Muscle of leg (tissue), 16 donors: ENCODE measurements at places on chromosomes 3 and 15. TPM values are rescaled to one million over a fixed set of nuclear protein-coding genes. Genes with fewer than 3 reads are reported as not detected.

DNA sequence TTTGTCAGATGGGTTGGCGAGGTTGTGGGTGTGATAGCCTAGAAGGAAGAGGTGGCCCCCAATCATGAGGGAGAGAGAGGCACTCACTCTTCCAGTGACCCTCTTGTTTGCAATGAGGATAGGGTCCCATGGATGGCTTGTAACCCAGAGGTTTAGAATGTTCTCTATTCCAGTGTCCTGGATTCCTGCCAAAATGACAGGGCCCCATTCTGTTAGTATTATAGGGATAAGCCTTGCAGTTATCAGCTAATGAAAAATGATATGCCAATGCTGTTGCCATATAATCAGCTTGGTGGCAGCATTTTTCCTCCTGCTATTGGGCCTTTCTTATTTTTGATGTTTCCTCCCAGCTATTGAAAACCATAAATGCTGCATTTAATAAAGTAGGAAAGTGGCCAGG, 23.3 kb upstream of the SENP7 start:
- no peaks in the 10 kb centered on the region for H3K36me3 ChIP-seq
- no peaks in the 10 kb centered on the region for H3K4me1 ChIP-seq
- H3K27ac ChIP-seq, result no peak overlapping the region
- no peak overlapping the region for H3K4me3 ChIP-seq

GRCh38 chr15:65056868-65057548, 10.8 kb downstream of the RASL12 start:
- no peak overlapping the region for H3K4me3 ChIP-seq
- H3K27ac ChIP-seq, result no peak overlapping the region
- DNase-seq, result no peak
- peaks cover 7% of the 10 kb centered on the region for H3K4me1 ChIP-seq

DNA sequence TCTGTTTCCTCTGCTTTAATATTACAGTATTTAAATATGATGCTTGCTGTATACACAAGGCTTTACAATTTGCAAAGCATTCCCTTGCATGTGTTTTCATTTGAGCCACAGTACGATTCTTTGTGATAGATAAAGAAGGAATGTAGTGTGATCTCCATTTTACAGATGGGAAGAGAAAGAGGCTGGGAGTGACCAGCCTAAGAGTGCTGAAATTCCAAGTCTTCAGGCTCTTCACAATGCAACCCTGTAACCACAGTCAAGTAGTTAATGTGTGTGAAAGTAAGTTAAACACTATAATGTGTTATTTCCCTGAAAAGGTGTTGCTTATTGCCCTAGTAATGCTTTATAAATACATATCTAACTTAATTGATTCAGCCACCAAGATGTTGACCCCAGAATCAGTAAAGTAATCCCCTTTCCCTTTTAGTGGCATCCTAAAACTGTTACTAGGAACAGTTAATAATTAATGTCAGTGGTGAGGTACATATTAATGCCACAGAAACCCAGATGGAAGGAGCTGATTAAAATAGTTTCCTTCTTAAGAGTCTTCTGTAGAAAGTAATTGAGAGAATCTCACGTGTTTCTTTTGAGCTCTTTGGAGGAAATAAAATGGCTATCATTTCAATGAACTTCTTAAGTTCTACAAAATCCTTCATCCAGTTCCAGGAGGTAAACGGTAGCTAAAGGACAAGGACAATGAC, 110.4 kb downstream of the IL12A start:
- H3K4me3 ChIP-seq, result no peak overlapping the region
- no peak overlapping the region for H3K27ac ChIP-seq
- H3K27me3 ChIP-seq, result no peaks in the 10 kb centered on the region
- no peak for DNase-seq
- H3K4me1 ChIP-seq, result no peaks in the 10 kb centered on the region
- no peaks in the 10 kb centered on the region for H3K36me3 ChIP-seq

- H3K4me1 ChIP-seq, result no peaks in the 10 kb centered on the region
- no peak overlapping the region for H3K4me3 ChIP-seq
- peaks cover 6% of the 10 kb centered on the region for H3K36me3 ChIP-seq
- H3K27ac ChIP-seq, result no peak overlapping the region
- H3K27me3 ChIP-seq, result no peaks in the 10 kb centered on the region
These were observed 16.9 kb downstream of the FXR1 start for GRCh38 chr3:180929376-180929775.

- no peak for DNase-seq
- H3K27ac ChIP-seq, result peak overlapping the region; percentile 96
- H3K27me3 ChIP-seq, result no peaks in the 10 kb centered on the region
These were observed 461 bp downstream of the COPB2 start for GRCh38 chr3:139388821-139389551.

DNA sequence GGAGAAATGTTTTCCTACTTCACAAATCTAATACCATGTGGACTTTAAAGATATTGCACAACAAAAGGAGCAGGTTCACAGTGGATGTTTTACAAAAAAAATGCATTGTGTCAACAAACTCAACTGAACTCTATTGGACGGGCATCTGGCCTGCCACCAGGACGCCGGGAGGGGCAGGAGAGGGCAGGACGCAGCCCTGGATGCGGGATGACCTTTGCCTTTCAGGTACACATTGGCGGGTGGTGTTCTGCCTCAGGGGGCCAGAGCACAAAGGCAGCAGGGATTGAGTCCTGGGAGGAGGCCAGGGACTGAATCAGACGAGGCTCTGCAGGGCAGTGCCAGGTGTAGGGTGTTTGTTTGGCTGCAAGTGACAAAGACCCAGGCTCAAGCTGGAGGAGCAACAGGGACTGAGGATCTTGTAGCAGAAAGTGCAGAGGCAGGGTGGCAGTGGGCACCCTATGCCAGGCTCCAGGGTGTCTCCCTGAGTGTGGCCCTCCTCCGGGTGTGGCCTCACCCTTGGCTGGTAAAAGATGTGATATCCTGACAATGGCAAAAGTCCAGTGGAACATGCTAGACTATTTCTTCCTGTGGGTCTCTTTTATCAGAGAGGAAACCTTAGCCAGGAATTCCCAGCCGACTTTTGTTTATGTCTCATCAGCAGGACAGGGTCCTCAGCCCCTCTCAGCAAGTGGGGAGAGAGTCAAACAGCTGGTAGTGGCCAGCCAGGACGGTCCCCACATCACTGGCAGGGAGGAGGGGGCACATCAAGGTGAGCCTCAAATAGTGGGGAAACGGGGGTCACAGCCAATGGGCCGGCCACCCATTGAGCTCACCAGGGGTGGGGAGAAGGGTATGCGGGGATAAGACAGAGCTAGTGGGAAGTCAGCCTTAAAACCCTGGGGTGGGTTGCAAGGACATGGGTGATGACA, 29.7 kb upstream of the KLF13 start:
- no peaks in the 10 kb centered on the region for H3K27me3 ChIP-seq
- no peak for DNase-seq
- no peak overlapping the region for H3K4me3 ChIP-seq
- no peak overlapping the region for H3K27ac ChIP-seq

- no peak overlapping the region for H3K4me3 ChIP-seq
- H3K4me1 ChIP-seq, result no peaks in the 10 kb centered on the region
- no peaks in the 10 kb centered on the region for H3K36me3 ChIP-seq
These were observed 329.8 kb upstream of the RASGRP1 start for GRCh38 chr15:38894243-38894948.

DNA sequence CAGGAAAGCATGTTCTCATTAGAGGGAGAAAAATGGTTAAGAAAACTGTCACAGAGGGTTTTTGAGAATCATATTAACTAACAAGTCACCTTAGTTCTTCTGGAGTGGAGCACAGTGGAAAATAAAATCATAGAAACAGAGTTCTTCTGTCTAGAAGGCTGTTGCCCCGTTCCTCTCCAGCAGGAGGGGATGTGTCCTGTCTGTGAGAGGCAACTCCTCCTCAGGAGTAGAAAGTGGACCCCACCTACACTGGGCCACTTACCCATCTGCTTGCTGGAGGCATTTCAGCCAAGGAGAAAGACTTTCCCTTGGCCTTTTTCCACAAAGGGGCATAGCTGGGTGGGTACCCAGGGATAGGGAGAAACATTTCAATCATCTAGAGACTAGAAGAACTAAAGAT, 106.6 kb downstream of the SSR3 start:
- H3K4me1 ChIP-seq, result peaks cover 10% of the 10 kb centered on the region
- DNase-seq, result no peak
- H3K36me3 ChIP-seq, result no peaks in the 10 kb centered on the region
- no peak overlapping the region for H3K27ac ChIP-seq
- no peak overlapping the region for H3K4me3 ChIP-seq

DNA sequence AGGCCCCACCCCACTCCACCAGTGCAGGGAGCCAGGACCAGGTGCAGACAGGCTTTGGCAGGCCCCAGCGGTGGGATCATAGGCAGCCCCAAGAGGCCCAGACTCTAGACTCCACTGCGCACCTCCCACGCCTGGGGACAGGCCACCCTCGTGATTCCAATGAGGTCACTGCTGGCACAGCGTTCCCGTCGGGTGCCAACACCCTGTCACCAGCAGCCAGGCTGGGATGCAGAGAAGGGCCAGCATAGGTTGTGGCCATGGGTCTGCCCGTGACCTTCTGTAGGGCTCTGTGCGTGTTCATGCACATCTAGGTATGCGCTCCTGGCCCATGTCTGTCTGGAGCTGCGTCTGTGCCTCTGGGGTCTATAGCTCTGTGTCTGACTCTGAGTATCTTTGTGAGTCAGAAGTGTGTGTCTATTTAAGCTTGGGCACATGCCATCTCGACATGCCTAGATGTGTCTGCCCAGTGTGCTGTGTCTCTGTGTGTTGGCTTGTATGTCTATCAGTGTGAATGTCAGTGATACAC, 13.0 kb downstream of the VIPR1 start:
- no peak overlapping the region for H3K27ac ChIP-seq
- no peaks in the 10 kb centered on the region for H3K27me3 ChIP-seq
- H3K4me1 ChIP-seq, result no peaks in the 10 kb centered on the region

DNA sequence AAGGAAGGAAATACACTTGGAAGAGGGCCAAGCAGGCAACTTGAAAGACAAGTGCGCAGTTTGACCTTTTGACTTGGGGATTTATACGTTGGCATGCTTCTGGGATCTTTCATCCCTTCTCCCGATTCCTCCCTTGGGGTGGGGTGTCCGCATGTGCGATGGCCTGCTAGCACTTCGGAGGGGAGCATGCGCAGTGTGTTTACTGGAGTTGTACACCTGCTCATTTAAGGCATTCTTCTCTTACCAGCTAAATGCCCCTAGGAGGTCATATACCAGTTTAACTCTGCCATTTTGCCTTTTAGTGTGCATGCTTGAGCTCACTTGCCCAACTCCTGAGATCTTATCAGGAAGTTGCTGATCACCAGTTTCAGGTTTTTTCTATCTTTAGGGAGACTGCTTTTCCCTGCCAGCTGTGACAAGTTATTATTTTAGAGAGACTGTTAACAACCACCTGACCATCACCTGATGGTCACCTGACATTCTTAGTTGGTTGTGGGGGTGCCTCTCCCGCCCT, 63.5 kb downstream of the BFSP2 start:
- no peak for DNase-seq
- no peak overlapping the region for H3K4me3 ChIP-seq
- no peaks in the 10 kb centered on the region for H3K36me3 ChIP-seq
- H3K27ac ChIP-seq, result no peak overlapping the region

DNA sequence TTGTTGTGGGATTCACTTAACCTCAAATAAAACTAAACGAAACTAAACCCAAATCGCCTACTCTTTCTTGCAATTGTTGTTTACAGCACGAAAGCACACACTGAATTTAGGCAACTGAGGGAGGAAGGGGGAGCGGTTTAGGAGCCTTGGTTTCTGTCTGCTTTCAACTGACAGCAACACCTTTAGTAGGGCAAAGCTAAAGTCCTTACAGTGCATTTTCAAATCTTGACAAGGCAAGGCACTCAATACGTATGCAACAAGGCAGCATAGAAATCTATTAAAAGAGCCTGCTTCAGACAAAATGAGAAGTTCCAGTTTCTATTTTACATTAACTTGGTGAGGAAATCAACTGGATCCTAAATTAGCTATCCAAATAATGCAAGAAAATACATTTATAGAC, 174.6 kb downstream of the CHST2 start:
- H3K4me1 ChIP-seq, result peaks cover 3% of the 10 kb centered on the region
- H3K4me3 ChIP-seq, result no peak overlapping the region
- no peak overlapping the region for H3K27ac ChIP-seq
- H3K27me3 ChIP-seq, result no peaks in the 10 kb centered on the region

GRCh38 chr3:150327678-150328653, 80.1 kb upstream of the TSC22D2 start:
- DNase-seq, result no peak
- no peak overlapping the region for H3K27ac ChIP-seq
- no peaks in the 10 kb centered on the region for H3K27me3 ChIP-seq
- no peak overlapping the region for H3K4me3 ChIP-seq
- no peaks in the 10 kb centered on the region for H3K36me3 ChIP-seq
- H3K4me1 ChIP-seq, result no peaks in the 10 kb centered on the region

GRCh38 chr3:194161131-194162045, 25.4 kb downstream of the HES1 start:
- no peak overlapping the region for H3K4me3 ChIP-seq
- peaks cover 13% of the 10 kb centered on the region for H3K27me3 ChIP-seq
- H3K4me1 ChIP-seq, result peaks cover 8% of the 10 kb centered on the region
- no peaks in the 10 kb centered on the region for H3K36me3 ChIP-seq
- DNase-seq, result peak; percentile 60
- H3K27ac ChIP-seq, result no peak overlapping the region

DNA sequence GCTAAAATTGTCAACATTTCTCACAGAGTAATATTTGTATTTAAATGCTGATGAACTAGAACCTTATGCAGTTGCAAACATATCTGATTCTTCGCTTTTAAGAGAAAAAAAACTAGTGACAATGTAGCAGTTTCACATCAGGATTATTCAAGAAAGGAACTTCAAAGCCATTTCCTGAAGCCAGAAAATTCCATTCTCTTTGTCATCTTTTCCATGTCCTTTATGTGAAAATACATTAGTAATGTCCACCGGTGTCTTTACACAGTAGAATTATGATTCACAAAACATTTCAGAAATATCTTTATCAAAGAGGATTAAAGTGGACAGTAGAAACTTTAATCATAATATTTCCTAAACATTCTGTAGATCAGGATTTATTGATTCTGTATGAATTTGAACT, 12.7 kb upstream of the LXN start:
- no peak overlapping the region for H3K27ac ChIP-seq
- no peak overlapping the region for H3K4me3 ChIP-seq
- H3K4me1 ChIP-seq, result no peaks in the 10 kb centered on the region
- H3K36me3 ChIP-seq, result no peaks in the 10 kb centered on the region
- no peak for DNase-seq
- no peaks in the 10 kb centered on the region for H3K27me3 ChIP-seq

GRCh38 chr3:172622916-172623700, 87.8 kb downstream of the NCEH1 start:
- no peaks in the 10 kb centered on the region for H3K27me3 ChIP-seq
- H3K36me3 ChIP-seq, result no peaks in the 10 kb centered on the region
- H3K4me1 ChIP-seq, result no peaks in the 10 kb centered on the region
- H3K27ac ChIP-seq, result no peak overlapping the region

Gene GOLGA8A
- total RNA-seq, result 35.2 TPM

Gene CNTN3
- total RNA-seq, result 9.8 TPM

Gene DAZL
- total RNA-seq, result not detected

Gene HGD
- 0.09 TPM for total RNA-seq

Gene RGMA
- 16.4 TPM for total RNA-seq

Gene GPR15
- total RNA-seq, result not detected

Gene SI
- not detected for total RNA-seq

Gene AMIGO3
- 1.2 TPM for total RNA-seq
